ENCODE measurements at places on chromosomes 16 and 17. TPM values are rescaled to one million over a fixed set of nuclear protein-coding genes. Genes with fewer than 3 reads are reported as not detected.

DNA sequence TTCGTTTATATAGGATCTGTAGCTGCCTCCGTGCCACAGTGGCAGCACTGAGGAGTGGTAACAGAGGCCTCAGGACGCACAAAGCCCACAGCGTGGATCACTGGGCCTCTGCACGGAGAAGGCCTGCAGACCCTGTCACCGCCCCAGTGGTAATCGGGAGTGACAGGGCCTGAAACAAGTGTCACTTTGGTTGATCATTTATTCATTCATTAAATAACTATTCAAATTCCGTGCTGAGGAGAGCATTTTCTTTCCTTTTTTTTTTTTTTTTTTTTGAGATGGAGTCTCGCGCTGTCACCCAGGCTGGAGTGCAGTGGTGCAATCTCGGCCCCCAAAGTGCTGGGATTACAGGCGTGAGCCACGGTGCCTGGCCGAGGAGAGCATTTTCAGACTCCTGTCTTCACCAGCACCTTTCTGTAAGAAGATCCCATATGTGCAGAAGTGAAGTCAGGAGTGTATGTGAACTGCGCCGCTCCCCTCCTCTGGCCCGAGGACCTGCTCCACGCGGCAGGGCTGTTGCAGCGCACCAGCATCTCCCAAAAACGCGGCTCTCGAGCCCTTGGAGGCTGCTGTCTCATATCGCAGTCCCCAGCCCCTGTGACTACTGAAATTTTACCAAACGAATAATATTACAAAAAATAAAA, 44.9 kb upstream of the TRAP1 start:
- no peak for DNase-seq

GRCh38 chr16:83744441-83744981, 63.3 kb upstream of the HSBP1 start:
- no peak for DNase-seq

DNA sequence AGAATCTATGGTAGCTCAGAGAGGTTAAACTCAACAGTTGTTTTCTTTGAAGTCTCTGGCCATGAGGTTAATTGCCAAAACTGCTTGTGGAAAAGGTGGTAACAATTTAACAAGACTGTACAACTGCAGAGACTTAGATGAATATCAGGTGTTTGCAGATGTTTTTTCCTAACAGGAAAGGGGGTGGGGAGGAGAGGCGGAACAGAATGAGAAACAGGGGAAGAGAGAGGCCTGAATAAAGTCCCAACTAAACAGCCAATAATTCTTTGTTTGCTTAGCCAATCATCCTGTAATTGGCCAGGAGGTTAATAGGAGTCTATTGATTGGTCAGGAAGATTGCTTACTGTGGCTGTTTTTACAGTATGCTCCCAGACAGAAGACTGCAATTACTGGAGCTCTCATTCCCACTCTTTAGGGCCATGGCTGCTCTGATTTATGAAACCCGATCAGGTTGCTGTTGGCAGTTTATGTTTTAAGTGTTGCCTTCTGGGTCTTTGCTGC, 249.7 kb upstream of the TBX2 start:
- DNase-seq: no peak

GRCh38 chr16:85661740-85662481, 26.8 kb downstream of the GINS2 start:
- no peak for DNase-seq

DNA sequence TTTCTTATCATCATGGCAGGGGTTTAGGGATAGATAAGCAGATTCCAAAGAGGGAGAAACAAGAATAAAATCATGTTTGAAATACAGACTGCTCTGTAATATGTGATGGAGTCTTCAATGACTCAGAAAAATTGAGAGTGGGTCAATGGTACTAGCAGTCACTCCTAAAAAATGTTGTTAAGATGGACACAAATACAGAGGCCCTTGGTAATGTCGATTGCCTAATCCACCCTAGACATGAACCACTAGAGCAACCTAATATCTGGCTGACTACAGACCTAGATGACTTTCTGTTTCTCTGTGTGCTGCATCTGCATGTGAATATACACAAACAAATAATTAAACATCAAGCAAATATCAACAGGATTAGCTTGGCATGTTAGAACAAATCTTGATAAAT, 135.8 kb downstream of the CDH8 start:
- DNase-seq: no peak

- no peak for DNase-seq
Measured at GRCh38 chr17:79982986-79983385, 52.7 kb downstream of the TBC1D16 start.

DNA sequence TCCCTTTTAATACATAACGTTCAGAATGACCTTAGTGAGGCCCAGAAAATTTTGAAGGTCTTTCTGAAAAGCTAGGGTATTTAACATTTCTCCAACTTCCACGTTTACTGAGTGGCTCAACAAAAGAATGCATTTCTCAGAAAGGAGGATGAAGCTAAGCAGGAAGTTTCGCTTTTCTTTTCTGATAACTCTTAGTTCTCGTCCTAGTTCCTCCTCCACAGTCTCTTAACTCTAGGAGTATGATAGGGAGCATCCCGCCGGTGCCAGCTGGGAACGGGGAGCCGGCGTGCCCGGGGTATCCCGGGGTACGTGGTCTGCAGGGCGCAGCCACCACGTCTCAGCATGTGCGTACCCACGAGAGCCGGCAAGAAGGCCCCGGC, 363 bp downstream of the KARS1 start:
- no peak for DNase-seq

DNA sequence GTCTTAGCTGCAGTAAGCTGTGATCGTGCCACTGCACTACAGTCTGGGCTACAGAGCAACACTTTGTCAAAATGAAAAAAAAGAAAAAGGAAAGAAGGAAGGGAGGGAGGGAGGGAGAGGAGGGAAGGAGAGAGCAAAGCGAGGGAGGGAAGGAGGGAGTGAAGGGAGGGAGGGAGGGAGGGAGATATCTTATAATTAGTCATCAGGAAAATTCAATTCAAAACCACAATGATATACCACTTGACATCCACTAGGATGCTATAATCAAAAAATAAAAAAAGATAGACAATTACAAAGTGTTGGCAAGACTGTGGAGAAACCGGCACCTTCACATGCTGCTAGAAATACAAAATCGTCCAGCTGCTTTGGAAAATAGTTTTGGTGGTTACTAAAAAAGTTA, 93.8 kb downstream of the CDC27 start:
- no peak for DNase-seq

- DNase-seq: no peak
Measured at GRCh38 chr17:33401249-33401648, 108.2 kb upstream of the ASIC2 start.

GRCh38 chr16:74868501-74868900, 93.9 kb upstream of the FA2H start:
- DNase-seq: no peak

DNA sequence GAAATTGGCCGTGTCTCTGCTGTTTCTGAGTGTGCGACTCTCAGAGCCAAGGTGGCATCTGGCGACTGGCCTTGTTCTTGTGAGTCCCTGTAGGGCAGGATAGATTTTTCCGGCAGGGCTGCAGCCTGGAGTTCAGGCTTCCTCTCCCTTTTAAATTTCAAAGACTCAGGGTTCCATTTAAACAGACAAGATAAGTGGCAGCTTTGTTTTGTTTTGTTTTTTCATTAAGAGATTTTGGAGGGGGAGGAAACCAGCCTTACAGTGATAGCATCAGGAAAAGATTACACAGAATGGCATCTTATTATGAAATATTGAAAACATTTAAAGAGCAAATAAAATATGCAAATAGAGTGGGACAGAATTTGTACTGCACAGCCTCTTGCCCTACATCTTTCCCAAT, 151.3 kb downstream of the RPTOR start:
- peak; percentile 93 for DNase-seq

- DNase-seq: peak; percentile 86
Measured at GRCh38 chr16:11667824-11668622, at the start of gene SNN. Gene SNN (plus strand): TSS chr16:11668455. CDS start chr16:11676060, 7,605 bp downstream.

GRCh38 chr16:49620869-49621240, 235.1 kb downstream of the ZNF423 start:
- no peak for DNase-seq

DNA sequence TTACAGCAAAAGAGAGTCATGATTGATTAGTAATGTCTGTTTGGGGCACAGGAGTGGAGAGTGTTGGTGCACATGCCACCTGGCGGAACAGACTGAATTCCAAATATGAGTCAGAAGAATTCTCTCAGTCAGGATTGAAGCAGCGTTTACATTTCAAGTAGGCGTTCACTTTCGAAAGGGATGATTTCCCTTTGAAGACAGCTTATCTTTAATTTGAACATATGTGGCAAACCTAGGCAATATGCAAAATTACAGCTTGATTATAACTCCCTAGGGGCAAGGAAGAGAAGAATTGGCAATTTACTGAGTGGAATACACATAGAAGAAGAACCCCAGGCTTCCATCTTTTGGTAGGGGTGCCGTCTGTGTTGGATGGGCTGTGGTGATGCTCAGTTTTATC, 235.8 kb downstream of the HAPSTR1 start:
- no peak for DNase-seq

DNA sequence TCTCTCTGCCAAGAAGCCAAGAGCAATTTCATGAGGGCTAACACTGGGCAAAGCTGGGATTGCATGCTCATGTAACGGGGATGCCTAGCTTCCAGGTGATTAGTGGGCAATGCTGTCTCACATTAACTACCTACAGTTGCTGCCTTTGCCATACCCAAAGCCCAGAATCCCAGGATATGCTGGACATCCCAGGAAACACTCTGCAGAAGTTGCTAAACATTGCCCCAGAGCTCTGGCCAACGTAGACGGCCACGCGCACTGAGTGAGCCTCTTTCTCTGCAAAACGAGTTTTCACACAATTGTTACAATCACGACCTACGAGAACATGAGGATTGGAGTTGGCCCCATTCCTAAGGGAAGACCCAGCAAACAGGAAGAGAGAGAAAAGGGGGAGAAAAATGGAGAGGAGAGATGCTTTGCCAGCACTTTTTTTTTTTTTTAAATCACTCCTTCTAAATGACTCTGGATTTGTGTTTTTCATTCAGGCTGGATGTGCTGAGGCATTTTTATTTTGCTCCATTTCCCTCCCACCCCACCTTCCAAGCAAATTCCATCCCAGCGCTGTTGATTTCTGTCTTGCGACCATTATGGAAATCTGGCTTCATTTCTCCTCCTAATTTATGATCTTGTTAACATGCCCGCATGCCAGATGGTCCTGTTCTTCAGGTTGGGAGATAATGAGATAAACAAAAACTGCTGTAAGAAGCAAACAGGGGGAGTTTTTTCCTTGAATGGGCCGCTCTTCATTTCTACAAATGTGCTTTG, 112.8 kb upstream of the DNAH9 start:
- peak; percentile 12 for DNase-seq

- no peak for DNase-seq
Measured at GRCh38 chr16:14061732-14062259, 9.3 kb upstream of the MRTFB start.

DNA sequence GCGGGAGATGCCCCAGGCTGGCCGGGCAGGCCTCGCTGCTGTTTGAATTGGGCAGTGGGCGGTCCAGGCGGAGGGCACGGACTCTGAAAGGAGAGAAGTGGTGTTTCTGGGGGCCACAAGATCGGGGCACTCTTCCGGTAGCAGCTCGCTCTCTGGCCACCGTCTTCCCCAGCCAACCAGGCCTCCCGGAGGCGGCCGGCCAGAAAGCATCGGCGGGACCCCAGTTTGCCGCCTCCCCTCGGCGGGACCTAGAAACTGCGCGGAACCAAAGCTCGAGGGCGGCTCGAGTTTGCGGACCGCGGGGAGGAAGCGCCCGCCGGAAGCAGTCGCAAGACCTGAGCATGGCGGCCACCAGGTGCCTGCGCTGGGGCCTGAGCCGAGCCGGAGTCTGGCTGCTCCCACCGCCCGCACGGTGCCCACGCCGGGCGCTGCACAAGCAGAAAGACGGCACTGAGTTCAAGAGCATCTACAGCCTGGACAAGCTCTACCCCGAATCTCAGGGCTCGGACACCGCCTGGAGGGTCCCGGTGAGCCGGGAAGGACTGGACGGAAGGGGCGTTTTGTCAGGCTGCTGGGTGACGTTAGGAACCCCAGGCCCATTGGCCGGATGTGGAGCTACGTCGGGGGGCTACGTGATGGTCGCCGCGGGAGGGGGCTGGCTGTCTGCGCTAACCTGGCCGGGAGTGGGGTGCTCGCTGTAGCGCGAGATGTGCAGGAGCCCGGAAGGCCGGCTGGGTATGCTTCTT, at the start of gene MRPL58:
TSS of gene MRPL58 (plus strand) at position 325 of the 746 bp plus-strand sequence. CDS start at position 342, 17 bp downstream.
- peak; percentile 80 for DNase-seq

DNA sequence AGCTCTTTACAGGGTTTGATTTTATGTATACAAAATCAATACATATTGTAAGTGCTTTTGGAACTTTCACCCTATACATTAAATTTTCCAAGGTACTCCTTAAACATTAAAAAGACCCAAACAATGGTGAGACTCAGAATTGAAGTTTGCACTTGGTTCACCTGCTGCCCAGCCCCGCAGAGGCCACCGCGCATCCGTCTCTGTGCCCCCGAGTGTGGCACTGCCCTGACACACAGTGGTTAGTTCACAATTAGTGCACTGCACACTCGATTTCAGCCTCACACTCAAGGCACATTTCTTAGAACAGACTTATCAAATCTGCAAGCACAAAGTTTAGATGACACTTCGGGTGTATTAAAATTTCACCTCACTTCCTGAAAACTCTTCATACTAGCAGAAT, 38.3 kb downstream of the USP7 start:
- DNase-seq: no peak

DNA sequence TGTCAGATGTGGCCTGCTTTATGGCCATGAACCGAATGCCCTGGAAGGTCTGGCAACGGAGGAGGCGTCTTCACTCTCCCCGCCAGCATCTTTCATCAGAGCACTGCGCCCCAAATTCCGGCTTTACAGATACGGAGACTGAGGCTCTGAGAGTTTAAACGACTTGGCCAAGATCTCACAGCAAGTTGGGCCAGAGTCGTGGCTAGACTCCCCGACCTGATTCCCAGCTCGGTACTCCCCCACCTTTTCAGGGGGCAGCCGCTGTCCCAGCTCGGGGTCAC, 1.7 kb downstream of the NGFR start:
- no peak for DNase-seq

GRCh38 chr16:3519581-3519980, 18.8 kb downstream of the CLUAP1 start:
- no peak for DNase-seq

GRCh38 chr17:4553669-4554068, 1.5 kb downstream of the MYBBP1A start:
- no peak for DNase-seq

DNA sequence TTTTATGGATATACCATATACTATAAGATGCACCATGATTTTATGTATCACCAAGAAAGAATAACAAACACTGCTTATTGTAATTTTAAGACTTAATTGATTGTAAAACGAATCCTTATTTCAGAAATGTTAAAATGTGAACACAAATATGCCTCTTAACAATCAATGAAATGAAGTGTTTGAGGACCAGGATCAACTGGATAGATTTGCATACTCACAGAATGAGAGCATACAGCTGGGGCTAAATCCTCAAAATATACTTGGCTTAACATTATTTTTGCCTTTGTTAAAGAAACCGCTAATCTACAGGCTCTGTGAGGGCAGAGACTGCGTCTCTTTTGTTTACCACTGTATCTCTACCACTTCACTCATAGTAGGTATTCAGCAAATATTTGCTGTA, 93.6 kb downstream of the SPACA3 start:
- DNase-seq: no peak

TLCD2 gene
- total RNA-seq: 1.2 TPM

SLC13A2 gene
- not detected for total RNA-seq

TPSD1 gene
- not detected for total RNA-seq

KRTAP2-2 gene
- total RNA-seq: not detected

KRTAP3-2 gene
- total RNA-seq: not detected

KRTAP2-3 gene
- not detected for total RNA-seq

EIF3C gene
- 714 TPM for total RNA-seq

ACSM5 gene
- total RNA-seq: not detected

IL34 gene
- 3.4 TPM for total RNA-seq

ADAT1 gene
- total RNA-seq: 24.2 TPM

ABCC12 gene
- not detected for total RNA-seq

STH gene
- total RNA-seq: not detected

ATP2C2 gene
- total RNA-seq: not detected
